ENCODE measurements at places on chromosomes 13 and 19.

GRCh38 chr13:19182536-19182935 lies 912 bp upstream of the TUBA3C start:
- no peak for DNase-seq

GRCh38 chr13:65907666-65908525 lies 1322.2 kb downstream of the PCDH9 start:
- DNase-seq, result no peak

DNA sequence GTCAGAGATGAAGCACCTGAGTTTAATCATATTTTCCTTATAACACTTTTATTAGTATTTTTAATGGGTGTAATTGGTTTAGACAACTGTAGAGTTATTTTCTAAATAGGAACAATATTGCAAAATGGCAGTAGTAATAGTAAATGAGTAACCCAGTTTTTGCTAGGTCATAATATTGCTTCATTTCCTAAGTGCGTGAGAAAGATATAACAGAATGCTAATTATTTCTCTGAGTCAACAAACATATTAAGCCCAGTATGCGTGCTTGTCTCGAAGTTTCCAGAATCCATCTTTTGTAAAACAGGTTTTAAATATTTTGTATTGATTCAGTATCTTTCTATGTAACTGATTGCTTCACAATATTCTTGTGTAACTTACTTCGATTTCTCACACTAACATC lies 315.3 kb downstream of the MYO16 start:
- no peak for DNase-seq

DNA sequence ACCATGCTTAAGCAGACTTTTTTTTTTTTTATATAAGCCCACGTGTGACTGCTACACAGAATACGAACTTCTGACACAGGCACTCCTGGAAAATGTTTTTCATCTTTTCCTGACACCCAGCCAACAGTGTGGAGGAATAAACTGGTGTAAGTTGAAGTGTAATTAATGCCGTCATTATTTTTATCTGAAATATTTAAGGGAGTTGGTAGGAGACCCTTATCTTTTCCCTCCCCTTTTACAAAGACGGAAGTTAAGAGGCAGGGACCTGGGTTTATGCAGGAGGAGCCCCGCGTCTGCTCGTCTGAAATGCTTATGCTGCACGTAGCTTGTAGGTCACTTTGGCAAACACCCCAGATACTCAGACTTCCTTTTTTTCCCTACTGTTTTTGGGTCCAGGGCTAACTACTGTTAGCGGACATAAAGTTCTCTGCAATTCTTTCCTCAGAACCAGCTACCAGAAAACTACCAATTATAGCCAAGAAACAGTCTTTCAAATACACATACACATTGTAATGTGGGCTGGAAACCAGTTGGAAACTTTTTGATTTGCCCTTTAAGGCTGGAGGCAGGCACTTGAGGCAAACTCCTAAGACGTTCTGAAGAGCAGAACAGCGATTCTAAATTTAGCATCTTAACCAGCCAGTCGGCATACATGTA lies 50.8 kb downstream of the EFNB2 start:
- DNase-seq, result no peak

DNA sequence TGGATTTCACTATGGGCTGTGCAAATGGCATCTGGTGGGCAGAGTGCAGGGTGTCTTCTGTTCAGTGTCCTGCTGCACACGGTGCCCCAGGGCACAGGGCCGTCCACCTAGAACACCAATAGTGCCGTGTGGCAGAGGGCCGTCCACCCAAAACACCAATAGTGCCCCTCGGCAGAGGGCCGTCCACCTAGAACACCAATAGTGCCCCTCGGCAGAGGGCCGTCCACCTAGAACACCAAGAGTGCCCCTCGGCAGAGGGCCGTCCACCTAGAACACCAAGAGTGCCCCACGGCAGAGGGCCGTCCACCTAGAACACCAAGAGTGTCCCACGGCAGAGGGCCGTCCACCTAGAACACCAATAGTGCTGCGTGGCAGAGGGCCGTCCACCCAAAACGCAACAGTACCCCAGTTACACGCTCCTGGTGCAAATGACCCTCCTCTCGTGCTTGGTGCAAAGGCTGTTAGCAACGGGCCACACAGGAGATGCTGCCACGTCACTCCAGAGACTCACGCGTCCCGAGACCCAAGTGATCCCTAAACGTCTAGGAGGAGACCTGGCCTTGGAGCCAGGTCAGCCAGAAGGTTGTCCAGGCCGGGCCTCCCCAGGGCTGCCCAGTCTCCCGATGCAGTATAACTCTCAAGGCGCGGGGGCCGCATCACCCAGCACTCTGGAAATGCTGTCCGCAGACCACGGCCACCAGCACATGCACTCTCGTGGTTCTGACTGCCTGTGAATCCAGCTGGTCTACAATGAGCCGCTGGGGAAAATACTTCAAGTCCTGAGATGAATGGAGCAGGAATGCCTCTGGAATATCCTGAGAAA lies 51.5 kb downstream of the RASA3 start:
- no peak for DNase-seq

DNA sequence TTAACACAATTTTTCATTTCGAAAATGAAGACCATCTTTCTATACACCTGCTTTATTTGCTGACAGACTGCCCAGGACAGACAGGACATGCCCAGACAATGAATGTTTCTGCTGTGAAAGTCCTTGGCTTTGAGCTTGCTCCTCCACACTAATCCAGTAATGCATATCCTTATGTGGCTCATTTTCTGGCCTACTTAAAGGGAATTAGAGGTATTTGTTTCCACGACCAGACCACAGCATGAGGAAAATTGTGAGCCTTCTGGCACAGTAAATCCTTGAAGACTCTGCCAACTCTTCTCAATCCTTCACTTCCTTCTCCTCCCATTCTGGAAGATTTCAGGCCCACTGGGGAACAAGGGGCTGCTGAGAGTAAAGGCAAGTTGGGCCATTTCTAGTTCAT lies 25.7 kb downstream of the CCDC70 start:
- DNase-seq, result no peak

DNA sequence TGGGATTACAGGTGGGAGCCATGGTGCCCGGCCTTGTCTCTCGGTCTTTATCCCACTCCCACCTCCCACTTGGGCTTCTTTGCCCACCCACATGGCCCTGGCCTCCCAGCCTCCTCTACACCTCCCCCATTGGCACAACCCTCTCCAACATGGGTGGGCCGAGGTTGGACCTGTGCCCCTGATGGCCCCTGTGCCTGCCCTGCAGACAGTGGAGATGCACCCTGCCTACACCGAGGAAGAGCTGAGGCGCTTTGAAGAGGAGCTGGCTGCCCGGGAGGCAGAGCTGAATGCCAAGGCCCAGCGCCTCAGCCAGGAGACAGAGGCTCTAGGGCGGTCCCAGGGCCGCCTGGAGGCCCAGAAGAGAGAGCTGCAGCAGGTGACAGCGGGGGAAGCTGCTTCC lies 12.6 kb upstream of the DHDH start:
- no peak for DNase-seq

DNA sequence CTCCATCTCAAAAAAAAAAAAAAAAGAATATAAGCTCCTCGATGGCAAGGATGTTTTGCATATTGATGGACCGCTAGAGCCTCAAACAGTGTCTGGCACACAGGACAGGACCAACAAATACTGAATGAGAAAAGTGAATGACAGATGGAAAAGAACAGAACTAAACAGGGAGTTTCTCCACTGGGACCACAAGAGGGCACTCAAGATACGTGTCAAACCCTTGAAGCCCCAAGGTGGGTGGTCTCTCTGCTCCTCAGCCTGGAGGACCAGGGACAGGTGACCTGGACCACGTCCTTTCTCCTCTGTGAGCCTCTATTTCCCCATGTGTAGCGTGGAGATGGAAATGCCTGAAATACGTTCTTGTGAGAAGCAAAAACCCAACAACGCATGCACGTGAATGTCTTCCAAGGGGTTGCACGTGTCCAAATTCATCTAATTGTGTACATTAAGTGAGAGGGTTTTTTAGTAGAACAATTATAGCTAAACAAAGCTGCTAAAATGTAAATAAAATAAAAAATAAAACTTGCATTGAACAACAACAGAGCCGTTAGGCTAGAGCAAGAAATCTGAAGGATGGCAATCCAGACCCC lies 5.7 kb upstream of the CDC42EP5 start:
- DNase-seq, result peak; percentile 33

DNA sequence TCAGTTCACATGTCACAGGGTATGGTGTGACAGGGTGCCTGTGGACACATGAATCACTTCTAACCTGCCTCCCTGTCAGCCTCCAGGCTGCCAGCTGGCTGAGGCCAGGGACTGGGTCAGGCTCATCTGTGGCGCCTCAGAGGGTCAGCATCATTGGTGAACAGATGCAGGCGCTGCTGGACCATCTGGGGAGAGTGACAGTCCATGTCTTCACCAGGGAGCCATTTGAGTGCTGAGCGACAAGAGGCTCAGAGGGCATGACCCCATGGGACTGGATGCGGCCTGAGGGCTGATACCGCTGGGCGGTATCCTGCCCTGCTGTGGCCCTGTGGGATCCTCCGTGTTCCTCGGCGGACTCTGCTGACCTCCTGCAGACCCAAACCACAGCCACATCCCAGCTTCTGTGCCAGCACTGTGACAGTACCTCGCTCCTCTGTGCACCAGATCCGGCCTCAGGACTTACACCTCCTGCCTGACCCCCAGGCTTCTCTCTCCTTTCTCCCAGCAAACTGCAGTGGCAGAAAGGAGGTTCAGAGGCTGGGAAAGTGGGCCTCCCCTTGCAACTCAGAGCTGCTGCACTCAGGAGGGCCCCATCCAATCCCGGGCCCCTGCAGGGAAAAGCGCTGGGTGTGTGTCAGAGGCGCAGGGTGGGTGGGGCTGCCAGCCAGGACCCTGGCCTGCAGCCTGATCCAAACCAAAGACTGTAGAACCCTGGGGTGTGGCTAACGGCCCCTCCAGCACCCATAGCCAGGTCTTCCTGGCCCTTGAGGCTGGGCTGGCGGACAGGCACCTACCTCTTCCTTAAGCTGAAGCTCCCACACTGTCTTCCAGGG lies 10.2 kb downstream of the ACTMAP start:
- no peak for DNase-seq

DNA sequence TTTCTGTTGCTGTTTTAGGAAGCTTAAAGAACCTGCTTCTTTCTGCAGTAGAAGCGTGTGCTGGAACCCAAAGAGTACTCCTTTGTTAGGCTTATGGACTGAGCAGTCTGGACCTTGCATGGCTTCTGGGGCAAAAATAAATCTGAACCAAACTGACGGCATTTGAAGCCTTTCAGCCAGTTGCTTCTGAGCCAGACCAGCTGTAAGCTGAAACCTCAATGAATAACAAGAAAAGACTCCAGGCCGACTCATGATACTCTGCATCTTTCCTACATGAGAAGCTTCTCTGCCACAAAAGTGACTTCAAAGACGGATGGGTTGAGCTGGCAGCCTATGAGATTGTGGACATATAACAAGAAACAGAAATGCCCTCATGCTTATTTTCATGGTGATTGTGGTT lies 103.1 kb downstream of the TNFRSF19 start:
- no peak for DNase-seq

GRCh38 chr19:46713781-46714443 lies 3.0 kb downstream of the PRKD2 start:
- DNase-seq, result peak; percentile 81

DNA sequence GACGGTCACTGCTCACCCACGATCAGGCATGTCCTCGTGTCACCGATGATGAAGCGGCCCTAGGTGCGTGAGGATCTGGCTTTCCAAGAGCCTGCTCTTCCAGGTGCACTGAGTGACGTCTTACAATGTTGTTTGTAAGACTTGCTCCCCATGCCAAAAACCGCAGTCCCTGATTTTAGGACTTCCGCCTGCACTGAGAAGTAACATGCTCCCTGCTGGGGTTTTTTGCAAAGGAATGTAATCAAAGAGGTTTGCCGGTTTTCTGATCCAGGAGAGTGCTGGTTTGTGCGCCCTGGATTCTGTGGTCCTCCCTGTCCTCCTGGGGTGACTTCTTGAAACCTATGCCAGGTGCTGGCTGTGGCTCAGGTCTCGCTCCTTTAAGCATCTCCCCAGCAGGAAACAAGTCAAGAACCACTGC lies 38.8 kb downstream of the MYO9B start:
- DNase-seq, result no peak

GRCh38 chr19:1166872-1167573 lies 7.0 kb downstream of the SBNO2 start:
- DNase-seq, result no peak

- no peak for DNase-seq
These were observed 1.4 kb upstream of the PHLDB3 start for GRCh38 chr19:43505941-43506340.

DNA sequence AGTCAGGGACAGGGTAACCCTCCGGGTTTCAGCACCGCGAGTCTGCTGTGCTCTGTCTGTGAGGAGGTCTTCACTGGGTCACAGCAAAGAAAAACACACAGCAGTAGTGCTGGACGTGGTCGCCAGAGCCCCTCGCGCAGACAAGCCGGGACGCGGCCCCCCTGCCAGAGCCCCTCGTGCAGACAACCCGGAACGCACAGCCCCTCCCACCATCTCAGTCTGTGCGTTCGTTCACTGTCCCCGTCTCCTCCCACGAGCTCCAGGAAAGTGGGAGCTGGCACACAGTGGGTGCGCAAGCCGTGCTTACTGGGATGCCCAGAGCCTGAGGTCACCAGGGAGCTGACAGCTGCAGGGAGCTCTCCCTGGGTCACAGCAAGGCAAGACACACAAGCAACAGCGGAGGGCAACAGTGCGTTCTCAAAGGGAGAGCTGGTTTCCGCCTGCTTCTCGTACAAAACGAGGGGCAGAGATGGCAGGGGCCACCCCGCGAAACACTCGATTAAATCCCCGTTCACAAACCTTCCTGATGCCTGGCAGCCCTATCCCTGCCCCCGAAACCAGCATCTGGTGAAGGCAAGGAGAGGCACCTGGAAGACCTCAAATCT lies 3.2 kb upstream of the PLPP2 start:
- DNase-seq, result no peak

DNA sequence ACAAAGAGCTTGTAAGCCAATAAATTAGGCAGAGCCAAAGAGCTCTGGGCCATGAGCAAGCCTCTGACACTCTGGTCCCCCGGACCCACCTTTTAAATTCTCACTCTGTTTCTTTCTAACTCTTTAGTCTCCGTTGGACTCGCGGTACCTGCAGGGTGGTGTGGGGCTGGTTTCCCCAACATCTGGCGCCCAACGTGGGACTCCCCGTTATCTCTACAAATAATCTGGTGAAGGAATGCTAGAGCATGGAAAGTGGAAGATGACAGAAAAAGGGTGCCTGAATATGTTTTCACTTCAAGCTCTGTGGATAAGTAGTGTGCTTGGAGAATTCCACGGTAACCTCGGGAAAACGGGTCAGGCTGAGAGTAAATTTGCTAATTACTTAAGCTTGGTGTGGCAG lies 36.5 kb upstream of the CYP2B6 start:
- no peak for DNase-seq

GRCh38 chr19:39953915-39954314 lies 17.1 kb upstream of the PSMC4 start:
- DNase-seq, result no peak

- no peak for DNase-seq
These were observed at the start of gene IFNL1 for GRCh38 chr19:39296055-39296645. Gene IFNL1, plus strand, starts transcription at chr19:39296407. Its CDS starts 15 bp downstream, at chr19:39296422.
